ENCODE measurements at places on chromosomes 2 and 18.

DNA sequence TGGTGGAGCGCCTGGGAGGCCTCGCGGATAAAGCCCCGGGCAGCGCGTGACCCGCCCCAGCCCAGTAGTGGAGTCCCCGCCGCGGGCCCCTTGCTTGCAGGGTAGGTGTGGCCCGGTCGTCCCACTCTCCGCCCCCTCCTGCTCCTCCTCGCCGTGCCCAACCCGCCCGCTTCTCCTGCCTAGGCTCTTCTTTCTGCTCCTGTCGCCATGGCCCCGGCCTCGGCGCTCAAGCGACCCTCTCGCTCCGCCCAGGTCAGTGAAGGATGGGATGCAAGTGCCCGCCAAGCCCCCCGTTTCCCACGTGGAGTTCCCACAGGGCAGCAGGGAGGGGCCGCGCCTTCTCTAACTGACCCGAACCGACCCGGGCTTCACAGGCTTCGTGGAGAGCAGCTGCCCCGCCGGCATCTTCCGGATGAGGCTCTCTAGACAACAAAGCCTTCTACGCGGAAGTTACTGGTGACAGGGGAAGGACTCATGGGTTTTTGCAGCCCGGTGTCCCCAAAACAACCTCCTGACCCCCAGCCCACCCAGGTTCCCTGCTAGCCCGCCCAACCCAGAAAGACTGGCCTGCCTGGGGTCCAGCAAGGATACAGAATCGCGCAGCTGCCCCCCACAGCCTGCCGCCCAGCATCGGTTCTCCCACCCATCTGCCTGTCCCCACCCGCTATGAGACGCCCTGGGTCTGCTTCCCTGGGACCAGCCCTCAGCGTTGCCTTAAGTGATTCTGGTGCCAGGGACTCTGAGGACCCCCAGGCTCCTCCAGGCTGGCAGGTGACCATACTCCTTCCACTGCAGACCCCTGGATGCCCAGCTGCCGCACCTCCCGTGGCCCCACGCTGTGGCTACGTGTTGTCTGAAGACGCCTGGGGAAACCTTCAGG lies 32.8 kb downstream of the TTC32 start:
- no peak for DNase-seq

DNA sequence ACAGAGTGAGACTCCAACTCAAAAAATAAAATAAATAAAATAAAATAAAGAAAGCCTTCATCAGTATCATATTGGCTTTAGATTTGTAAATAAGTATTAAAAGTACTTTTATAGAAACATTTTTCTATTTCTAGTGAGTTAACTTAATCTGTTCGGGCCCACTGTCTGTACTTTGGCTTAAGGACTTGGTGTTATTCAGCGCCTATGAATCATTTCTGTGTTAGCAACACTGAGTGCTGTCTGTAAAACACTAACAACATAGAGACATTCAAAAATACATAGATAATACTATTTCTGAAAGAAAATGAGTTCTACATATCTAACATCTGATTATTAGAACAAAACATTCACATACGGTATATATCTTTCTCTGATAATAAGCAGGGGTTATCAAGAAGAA lies 221.5 kb upstream of the CDH19 start:
- DNase-seq, result no peak

DNA sequence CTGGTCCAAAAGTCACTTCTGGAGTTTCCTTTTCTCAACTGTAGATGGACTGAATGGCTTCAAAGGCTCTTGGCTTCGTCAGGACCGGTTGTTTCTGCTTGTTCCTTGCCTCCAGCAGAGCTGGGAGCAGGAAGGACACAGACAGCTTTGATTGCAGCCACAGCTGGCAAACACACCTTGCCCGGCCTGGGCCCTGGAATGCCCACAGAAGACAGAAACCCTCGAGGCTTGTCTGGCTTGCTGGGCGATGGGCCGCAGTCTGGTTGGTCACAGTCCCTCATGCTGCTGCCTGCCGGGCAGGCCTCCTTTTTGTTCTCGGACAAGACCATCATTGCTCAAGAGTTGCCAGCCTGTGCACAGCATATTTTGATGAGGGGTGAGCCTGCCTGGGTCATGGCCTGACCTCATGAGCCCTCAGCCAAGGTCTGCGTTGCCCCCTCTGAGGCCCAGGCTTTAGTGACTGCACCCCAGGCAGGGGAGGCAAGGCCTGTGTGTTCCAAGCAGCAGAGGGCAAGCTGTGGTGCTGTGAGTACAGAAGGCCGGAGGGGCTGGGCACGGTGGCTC lies 37.8 kb downstream of the ATP6V1C2 start:
- DNase-seq, result no peak

GRCh38 chr18:32469190-32469651 lies 1.5 kb downstream of the GAREM1 start:
- DNase-seq, result peak; percentile 58

GRCh38 chr2:72915907-72916742 lies 1.2 kb upstream of the EMX1 start:
- no peak for DNase-seq

- peak; percentile 84 for DNase-seq
These were observed 11.7 kb upstream of the ACYP2 start for GRCh38 chr2:54103454-54104314.

- DNase-seq, result peak; percentile 74
These were observed 26.4 kb downstream of the SPEG start for GRCh38 chr2:219461047-219461514.

Measured in LHCN-M2 (cell line).